ENCODE measurements at places on chromosomes 5 and 9.
A peak's percentile ranks its signal among the peaks of the same experiment; 100 is the strongest.

DNA sequence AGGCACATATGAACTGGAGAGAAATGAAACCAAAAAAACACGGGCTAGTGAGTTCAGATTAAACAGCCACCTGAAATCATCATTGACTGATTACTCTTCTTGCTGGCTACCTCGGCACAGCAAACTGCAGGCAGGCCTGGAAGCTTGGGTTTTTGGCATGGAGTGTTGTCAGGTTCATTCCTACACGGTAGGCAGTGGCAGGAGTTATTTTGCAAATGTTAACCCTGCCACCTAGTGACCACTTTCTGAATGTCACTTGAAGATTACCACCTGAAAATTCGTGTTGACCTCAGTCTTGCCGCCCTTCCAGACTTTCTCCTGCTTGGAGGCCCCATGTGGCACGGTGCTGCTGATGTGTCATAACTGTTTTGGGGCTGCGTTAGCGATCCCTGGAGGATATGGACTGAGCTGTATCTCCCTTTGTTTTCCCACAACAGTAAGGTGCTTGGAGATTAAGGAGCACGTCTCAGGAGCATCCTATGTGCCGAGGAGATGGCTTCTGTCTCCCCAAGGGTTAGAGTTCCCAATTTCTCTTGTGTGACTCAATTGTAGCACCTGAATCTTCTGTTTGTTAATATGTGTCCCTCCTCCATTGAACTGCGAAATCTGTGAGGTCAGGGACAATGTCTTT lies 12.7 kb upstream of the CD180 start:
- DNase-seq = peak; percentile 66

- no peak for DNase-seq
Measured at GRCh38 chr5:36656556-36656955, 50.1 kb downstream of the SLC1A3 start.

GRCh38 chr9:135046739-135047350 lies 40.6 kb upstream of the OLFM1 start:
- DNase-seq = no peak

GRCh38 chr5:139376364-139376763 lies 6.7 kb downstream of the SLC23A1 start:
- no peak for DNase-seq

- DNase-seq = no peak
Measured at GRCh38 chr5:115586525-115587146, 15.6 kb downstream of the TICAM2 start.

DNA sequence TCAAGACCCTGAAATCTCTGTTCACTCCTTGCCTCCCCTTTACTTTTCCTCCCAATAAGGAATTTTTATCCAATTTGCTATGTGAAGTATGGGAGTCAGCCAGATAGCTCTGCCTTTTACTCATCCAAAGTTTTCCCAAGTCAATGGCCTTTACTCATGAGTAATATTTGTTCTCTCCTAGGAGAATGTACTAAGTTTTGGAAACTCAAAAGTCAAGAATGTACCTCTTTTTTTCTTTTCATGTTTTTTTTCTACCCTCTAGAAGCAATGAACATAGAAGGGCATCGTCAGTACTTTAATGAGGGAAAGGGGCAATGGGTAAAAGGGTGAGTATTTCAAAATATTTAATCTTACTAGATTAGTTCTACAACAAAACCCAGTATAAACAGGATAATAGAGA lies 140.2 kb upstream of the SGCD start:
- no peak for DNase-seq

- DNase-seq = no peak
Measured at GRCh38 chr9:109289186-109289585, 31.7 kb downstream of the EPB41L4B start.

GRCh38 chr9:112581469-112582176 lies 95.0 kb downstream of the KIAA1958 start:
- no peak for DNase-seq

DNA sequence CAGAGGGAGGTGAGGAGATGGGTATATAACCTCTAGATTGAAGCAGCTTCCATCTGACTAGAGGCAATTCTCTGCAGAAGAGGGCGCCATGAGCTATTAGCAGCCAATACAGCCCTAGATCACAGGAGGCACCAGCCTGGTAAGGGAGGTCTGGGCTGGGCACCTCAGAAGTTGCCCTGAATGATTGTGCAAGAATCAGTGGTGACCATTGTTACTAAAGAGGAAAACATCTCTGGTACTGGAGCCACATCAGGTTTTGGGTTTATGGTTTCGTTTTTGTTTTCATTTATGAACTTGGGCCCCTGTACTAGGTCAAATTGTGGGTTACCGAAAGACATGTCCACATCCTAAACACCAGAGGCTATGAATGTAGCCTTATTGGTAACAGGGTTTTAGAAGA lies 342.0 kb downstream of the MLLT3 start:
- DNase-seq = no peak

DNA sequence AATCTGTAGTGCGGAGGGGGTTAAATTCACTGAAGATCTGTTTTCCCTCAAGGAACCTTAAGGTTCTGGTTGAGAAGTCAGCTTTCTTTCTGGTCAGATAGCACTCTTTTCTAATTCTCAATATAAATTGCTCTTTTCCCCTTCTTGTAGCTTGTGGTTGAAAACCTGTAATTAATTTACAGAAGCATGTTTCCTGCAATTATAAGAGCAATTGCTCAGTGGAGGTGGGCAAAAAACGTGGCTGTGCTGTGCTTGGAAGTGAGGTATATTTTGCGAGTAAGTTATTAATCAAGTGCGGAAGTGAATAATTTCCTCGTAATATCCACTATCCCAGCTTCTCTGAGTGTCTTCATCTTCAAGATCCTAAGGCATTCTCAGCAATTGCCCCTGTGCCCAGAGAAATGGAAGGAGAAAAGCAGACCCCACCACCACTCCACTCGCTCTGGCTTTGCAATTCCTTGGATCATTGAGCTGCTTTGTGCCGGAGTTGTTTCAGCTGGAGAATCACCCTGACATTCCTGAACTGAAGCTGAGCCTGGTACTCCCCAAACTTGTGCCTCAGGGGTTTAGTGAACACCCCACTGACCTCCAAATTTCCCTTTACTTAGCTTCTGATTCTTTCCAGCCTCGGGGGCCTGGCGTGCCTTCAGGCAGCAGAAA lies 140.6 kb downstream of the LRRC70 start:
- no peak for DNase-seq

GRCh38 chr5:65760504-65761275 lies 38.7 kb downstream of the NLN start:
- DNase-seq = peak; percentile 37

DNA sequence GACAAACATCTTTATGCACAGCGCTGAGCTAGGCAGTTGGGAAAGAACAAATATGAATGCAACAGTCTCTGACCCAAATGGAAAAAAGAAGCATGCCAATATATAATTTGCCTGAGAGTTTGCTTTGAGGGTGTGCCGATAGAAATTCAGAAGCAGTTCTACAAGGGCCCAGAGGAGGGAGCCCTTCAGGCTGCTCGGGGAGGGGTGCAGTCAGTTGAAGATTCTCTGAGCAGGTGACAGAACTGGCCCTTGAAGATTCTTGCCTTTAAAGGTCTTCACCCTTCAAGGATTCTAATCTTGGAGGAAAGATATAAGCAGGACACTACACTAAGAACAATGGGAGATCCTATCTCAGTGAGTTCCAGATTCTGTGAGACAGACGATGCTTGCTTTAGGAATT lies 3.7 kb upstream of the PAPPA start:
- no peak for DNase-seq

- no peak for DNase-seq
Measured at GRCh38 chr5:155406815-155407214, 393.3 kb downstream of the KIF4B start.

DNA sequence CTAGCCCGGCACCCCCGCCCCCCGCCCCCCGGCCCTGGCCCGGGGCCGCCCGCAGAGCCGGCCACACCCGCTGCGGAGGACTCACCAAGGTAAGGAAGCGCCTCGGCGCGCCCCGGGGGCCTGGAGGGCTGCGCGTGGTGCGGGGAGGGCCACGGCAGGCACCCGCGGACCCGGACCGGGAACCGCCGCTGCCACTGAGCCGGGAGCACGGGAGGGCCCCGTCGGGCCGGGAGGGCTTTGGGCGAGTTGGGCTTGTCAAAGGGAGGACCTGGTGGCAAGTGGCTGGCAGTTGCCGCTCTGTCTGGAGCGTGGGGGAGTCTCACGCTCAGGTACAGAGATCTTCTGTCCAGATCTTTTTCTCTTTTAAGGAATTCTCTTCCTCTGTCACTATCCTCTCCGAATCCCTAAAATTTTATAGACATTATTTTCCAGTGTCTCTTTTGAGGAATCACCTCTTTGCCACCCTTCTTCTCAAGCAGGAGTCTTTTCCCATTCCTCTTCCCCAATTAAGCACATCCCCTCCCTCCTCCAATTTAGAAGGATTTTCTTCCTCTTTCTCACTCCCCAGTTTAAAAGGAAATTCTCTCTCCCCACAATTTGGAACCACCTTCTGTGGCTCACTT lies 11.3 kb upstream of the LHX2 start:
- DNase-seq = no peak

DNA sequence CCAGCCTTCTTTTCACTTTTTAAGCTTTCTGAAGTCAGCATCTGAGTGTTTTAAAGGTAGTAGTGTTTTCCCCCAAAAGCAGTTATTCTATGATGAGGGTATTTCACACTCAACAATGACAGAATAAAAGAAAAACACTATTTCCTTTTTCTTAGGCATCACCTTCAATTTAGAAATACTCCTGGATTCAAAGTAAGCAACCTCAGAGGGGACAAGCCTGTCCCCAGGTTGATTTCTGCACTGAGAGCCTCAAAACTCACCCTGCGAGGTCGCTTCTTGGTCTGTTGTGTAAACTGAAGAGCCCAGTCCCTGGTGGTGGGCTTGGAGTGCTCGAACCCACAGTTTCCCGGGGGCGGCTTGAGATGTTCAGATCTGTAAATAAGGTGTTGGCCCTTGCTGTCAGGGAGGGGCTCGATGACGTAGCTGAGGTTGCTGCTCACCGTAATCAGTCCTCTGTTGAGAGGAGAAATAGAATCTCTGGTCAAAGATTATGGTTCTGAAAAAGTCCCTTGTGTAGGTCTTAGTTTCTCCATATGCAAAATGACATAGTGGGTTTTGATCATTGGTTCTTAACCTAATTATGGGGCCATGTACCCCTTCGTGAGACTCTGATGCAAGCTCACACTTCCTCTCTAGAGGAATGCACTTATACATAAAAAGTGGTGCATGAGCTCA lies 55.9 kb downstream of the ADAM19 start:
- no peak for DNase-seq

DNA sequence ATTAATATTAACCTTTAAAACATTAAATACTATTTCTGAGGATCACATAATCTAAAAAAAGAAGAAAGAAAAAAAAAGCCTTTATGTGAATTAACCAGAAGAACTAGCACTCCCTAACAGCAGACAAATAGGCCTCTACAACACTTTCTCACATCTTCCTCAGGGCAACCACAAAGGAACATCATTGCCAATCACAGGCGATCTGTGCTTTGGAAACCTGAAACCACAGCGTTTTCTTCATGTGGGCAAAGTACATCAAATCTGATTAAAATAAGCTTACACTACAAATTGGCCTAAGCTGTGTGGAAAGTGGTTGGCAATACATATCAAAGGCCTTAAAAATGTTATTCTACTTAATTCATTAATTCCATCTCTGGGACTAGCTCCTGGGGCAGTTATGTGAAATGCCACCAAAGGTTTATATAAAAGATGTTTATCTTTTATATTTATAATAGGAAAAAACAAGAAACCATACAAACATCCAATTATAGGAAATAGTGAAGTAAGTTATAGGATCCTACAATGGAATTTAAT lies 184.8 kb upstream of the TBCA start:
- DNase-seq = no peak

DNA sequence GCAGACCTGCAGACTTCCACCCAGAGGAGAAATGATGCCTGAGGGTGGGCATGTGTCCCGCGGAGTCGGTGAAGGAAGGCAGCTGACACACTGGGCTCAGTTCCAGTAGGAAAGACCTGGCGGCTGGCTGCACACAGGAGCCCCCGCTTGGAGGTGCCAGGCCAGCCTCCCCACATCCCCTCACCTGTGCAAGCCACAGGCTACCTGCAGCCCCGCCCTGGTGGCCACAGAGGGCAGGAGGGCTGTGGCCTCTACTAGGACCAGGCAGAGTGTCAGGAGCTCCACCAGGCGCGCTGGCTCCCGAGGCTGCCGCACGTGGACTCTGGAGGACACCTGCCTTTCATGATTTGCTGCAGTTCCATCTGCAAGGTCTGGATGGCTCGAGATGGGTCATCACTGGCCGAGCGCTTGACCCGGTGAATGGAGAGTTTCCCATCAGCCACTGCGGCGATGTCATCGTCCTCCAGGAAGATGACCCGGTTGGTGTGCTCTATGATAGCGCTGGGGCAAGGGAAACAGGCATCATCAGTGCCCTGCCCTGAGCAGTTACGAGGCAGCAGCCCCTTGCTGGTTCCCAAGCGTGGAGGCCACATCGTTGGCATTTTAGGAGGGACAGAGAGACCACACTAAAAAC lies 26.7 kb upstream of the MAPK9 start:
- DNase-seq = no peak

GRCh38 chr5:53613061-53613460 lies 52.6 kb downstream of the NDUFS4 start:
- peak; percentile 22 for DNase-seq

DNA sequence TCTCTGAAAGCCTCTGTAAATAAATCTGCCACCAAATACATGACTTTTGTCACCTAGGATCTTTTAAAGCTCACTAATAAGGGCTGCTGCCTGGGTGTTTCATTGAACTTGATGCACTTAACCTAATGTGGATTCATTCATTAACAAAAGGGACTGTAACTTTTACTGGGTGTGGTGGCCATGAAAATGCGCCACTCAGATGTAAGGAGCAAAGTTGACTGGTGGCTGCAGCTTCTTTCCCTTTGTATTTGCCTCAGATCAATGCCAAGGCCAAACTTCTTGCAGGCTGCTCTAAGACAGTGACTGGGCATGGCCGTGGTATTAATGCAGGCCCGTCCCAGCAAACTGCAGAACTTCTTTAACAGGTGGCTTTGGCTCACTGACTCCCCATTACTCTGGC lies 22.9 kb downstream of the FAM240B start:
- no peak for DNase-seq

GRCh38 chr9:80492221-80492620 lies 920.5 kb downstream of the TLE4 start:
- DNase-seq = peak; percentile 32

DNA sequence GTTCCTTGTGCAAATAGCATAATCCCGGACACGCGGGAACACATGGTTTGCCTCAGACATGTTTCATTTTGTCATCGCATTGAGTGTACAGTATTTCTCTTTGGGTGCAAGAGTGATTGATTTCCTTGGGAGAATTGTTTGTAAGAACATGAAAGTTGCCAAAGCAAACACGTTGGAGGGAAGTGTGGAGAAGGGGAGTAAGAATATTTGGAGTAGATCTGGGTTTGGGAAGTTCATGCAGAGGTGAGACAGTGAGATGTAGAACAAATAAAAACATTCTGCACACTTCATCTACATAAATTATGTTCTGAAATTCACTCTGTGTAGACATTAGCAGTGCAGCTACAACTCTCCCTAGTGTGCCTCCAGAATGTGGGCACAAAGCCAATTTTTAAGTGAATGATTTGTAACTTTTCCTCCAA lies 24.0 kb downstream of the FOXD1 start:
- DNase-seq = no peak

Data from brain microvascular endothelial cell (primary cell).